T follicular helper cell (primary cell): ENCODE measurements at places on chromosomes 4 and X.

DNA sequence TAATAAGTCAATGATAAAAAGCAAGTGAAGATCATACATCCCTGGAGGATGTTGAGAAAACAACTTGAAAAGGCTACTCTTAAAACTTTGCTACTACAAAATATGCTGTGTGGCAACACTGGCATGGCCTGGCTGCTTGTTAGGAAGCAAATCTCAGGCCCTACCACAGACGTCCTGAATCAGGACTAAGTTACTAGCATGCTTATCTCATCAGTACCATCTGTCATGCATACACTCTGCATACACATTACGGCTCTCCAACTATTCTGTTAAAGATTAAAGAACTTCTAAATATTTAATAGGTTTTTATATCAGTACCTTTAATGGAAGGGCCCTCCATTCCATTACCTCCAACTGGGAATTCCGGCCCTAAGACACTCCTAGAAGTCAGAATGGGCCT is 8.2 kb downstream of the PAPSS1 start:
- DNase-seq, result no peak

- no peak for DNase-seq
Measured at GRCh38 chr4:40506492-40506891, 123.2 kb downstream of the RBM47 start.

DNA sequence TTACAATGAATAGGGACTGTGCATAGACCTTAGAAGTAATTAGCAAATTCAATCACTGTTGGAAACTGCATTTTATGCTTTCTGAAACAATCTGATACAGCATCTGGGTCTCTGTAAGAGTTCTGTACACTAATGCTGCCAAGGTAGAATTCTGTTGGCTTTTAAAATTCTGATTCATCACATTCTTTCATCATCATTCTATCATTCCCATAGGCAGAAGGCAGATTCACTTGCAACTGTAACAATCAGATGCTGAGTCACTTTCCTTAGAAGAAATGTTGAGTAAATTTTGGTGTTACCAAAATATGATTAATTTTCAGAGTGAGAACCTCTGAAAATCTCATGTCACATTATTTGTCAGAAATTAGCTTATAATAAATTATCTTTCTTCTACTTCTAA is 267.2 kb downstream of the MAPK10 start:
- no peak for DNase-seq

DNA sequence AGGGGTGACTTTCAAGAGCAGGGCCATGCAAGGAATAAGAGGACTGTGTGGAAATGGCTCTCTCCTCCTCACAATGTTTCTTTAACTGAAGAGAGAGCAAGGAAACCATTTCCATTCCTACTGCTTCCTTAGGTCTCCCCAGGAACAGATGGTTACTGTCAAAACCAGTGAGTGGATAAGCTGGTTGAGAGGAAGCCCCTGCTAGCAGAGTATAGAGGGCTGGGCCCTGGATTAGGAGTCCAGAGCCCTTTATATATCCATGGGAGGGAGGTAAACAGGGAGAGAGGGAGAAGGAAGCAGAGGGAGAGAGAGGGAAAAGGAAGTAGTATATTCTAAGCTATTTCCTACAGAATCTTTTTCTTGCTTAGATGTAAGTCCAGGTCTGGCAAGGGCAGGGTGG is 43.8 kb upstream of the LAS1L start:
- DNase-seq, result no peak

- no peak for DNase-seq
Measured at GRCh38 chr4:26891867-26892266, 31.2 kb downstream of the STIM2 start.

GRCh38 chr4:41475402-41475801 is 62.6 kb upstream of the LIMCH1 start:
- DNase-seq, result no peak

DNA sequence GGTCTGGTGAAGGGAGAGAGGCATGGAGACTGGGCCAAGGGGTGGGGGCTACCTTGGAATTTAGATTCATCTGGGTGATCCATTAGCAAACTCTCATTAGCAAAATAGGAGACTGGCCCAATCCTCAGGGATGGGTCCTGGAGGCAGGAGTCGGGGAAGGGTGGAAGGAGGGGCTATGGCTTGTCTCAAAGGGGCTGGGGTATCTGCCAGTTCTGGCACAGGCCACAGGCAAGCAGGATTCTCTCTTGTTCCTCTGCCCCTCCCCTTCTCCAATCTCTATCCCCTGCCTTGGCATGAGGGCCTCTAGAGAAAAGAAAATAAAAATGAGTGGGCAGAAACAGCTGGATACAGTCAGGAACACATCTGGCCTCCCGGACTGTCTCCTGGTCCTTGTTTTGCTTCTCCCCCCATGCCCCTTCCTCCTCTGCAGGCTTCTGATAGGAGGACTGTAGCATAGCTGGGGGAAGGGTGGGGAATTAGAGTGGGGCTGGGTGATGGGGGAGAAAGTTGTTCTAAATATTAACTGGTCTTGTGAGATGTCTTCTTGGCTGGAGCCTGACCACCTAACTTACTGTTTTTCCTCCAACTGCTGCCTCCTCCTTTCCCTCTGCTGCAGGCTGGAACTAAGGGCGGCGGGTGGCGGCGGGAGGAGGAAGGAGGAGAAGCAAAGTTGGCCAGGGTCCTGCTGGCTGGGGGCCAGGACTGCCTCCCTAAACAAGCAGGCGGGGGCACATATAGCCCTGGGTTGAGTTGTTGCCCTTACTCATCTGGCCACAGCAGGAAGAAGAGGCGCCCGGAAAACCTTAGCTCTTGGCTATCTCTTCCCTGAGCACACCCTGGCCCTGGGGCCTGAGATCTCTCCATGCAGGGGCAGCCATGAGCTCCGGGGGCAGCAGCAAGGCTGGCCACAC is 53.3 kb upstream of the LAS1L start:
- DNase-seq, result no peak

- DNase-seq, result no peak
Measured at GRCh38 chr4:174357321-174357720, 73.6 kb downstream of the CEP44 start.

DNA sequence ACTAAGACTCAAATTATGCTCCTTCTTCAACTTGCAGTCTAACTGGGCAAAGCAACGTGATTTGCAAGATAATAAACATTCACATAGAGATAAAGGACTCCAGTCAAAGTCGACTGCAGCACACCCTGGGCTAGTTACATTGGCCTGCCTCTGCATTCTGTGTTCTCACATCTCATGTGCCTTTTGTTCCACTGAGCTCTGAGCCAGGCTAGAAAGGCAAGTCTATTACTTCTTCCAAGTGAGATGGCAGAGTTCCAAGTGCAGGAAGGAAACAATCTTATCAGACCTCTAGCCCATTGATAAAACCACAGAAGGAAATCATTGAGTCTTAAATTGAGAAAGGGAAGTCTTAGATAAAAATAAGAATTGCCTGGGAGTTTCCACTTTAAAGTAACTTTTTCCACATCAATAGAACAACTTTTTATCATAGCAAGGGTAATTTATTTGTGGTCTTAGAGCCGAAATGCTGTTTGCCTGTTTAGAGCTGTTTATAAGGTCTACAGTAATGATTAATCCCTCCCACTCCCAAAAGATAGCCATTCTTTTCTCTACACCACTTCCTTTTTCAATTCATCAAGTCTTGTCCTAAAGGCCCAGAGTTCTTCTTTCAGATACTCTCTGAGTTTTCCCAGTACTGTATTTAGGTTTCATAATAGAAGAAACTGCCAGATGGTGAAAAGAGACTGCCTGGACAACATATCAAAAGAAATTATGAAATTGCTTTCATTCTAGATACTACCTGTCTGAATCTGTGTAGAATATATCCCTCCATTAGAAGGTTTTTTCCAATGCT is 200.2 kb downstream of the GUCY2F start:
- DNase-seq, result no peak

- DNase-seq, result no peak
Measured at GRCh38 chr4:133148690-133149363, at the start of gene PCDH10. TSS of gene PCDH10 (plus strand) at chr4:133149294. CDS start at chr4:133150141, 847 bp downstream.

DNA sequence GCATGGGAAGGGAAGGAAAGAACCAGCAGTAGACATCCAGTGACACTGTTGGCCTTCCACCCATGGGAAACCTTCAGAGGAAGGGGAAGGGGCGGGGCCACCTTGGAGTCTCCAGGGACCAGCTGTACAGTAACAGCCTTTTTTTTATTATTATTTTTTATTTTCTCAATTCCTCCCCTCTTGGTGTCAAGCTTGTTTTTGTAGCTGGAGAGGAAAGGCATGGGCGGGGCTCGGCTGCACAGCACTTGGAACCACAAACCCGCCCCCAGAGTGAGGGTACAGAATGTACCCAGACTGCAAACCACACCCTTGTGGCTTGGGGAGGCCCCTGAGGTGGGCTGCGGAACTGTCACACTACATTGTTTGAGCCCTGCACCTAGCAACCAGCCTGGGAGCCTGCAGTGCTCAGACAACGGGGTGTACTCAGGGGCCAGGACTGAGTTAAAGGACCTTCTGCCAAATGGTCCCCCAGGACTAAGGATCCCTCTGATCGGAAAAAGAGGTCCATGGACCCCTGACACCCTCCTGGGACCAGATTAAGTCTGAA is 45.7 kb downstream of the PRPS1 start:
- DNase-seq, result peak; percentile 90

DNA sequence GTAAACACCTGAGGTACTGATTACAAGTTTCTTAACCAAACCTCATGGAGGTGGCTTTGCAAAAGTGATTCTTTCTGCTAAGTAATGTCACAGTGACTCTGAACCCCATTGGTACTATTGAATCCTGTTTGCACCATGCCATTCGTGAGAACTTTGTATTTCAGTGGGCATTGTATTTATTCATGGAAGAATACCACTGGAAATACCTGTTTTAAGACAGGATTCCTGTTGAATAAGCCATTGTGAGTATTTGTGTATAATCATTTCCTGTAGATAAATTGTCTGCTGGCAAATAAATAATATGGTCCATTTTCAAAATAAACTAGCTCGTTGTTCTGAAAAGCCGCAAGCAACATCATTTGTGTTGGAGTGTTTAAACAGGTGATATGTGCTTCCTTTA is 136.4 kb upstream of the GUCY1A1 start:
- DNase-seq, result no peak

DNA sequence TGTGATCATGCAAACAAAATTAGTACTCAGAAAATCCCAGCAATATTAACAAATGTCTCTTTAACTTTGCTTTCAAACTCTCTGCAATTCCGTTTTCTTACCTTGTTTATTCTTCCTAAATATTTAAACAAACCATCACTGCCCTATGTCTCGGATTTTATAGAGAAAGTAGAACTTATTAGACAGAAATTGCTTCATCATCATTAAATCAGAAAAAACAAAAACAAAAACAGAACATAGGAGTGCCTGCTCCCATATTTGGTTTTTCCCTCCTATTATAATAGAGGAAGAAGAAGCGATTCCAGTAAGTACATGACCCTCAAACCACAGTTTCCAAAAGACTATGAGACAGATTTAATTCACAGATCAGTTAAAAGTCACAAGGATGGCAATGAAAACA is 1228.0 kb downstream of the RPA4 start:
- DNase-seq, result no peak

- DNase-seq, result no peak
Measured at GRCh38 chr4:1137063-1137776, 23.9 kb upstream of the RNF212 start.

GRCh38 chr4:52358883-52359321 is 300.2 kb downstream of the USP46 start:
- no peak for DNase-seq

GRCh38 chr4:102678107-102678506 is 82.7 kb downstream of the MANBA start:
- DNase-seq, result no peak

DNA sequence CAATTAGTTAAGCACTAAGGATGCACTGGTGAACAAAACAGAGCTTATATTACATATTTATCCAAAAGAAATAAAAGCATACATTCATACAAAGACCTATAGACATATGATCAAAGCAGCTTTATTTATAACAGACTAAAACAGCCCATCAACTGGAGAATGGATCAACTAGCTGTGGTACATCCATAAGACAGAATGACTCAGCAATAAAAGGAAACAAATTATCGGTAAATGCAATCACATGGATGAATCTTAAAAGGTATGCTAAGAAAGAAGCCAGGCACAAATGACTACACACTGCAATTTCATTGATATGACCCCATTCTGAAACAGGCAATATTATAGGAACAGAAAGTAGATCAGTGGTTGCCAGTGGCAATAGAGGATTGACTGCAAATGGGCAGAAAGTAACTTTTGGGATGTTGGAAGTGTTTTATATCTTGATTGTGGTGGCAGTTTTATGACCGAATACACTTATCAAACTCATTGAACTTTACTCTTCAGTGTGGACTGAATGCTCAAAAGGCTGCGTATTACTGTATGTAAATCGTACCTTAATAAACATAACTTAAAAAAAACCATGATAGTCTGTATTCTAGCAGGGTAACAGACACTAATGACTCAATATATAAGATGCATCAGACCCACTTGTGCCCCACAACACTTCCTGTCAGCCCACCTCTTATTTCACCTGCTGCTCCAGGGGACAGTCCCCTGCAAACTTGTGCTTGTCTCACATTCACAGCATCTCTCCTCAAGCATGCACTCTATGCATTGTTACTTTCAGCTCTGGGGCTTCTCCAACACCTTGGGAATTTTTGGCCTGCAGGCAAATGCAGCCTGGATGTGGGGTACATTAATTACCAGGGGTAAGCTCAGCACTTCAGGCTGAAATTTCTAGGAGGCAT is 59.1 kb downstream of the MID1IP1 start:
- DNase-seq, result no peak

DNA sequence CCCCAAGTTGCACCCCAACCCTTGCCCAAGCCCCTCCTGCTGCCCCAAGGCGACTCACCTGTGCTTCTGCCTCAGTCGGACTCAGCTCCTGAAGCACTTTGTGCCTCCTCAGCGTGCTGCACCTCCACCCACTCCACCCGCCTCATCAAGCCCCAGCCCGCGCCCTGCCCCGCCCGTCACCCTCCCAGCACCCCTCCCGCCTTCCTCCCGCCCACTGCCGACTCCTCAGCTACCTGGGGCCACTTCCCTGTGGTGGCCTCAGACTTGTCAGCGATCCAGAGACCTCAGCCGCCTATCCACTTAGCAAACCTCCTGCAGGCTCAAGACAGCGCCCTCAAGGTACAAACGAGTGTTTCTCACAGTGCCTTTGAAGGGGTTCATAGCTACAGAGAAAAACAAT is 19.6 kb upstream of the IQCM start:
- no peak for DNase-seq

DNA sequence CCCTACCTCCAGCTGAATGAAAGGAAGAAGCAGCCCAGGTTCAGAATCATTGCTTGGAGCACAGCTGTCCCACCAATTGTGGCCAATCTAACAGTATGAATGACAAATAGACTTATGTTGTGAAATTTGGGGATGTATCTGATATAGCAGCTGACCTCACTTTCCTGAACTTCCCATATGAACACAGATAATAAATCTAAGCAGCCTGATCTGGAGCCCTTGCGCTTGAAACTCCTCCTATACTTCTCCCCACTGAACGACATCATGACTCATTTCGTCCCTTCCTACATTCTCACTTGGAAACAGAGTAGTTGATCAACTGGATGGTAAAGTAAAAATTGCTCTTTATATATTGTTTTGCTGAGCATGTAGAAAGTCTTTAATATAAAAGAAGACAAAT is 24.2 kb upstream of the AMELX start:
- no peak for DNase-seq

- DNase-seq, result no peak
Measured at GRCh38 chrX:149365552-149365951, 139.6 kb downstream of the IDS start.

- no peak for DNase-seq
Measured at GRCh38 chrX:15269618-15270521, at the start of gene ASB9. TSS of gene ASB9 (minus strand) at chrX:15270083. CDS start at chrX:15269874, 209 bp downstream.

- peak; percentile 48 for DNase-seq
Measured at GRCh38 chrX:48945517-48946348, 11.7 kb downstream of the OTUD5 start.
